T-helper 22 cell (primary cell): ENCODE measurements at places on chromosomes 13 and 19.
A peak's percentile ranks its signal among the peaks of the same experiment; 100 is the strongest.

GRCh38 chr19:51320280-51320657 is 8.8 kb downstream of the IGLON5 start:
- DNase-seq: no peak

- no peak for DNase-seq
These were observed 23.2 kb downstream of the RFX2 start for GRCh38 chr19:6087074-6087571.

- no peak for DNase-seq
These were observed 12.3 kb downstream of the TMEM150B start for GRCh38 chr19:55312621-55313512.

GRCh38 chr13:70714993-70715392 is 606.7 kb upstream of the KLHL1 start:
- no peak for DNase-seq

DNA sequence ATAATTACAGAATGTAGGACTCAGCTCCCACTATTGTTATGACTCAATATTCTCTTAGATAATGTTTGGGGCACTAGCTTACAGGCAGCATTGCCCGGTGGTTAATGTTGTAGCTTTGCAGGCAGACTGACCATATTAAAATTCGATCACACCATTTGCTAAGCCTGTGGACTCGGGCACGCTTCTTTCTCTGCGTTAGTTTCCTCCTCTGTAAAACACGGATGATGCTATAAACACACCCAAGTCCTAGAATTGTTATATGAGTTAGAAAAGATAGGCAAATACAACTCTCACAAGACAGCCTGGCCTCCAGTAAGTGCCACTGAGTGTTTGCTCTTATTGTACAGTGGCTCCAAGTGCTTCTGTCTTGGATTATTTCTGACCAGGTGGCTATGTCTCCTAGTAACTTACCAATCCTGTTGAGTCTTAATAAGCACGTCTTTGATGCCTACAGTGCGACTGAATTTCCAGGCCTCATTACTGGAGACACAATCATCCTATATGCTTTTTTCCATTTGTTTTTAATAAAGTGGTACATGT is 50.0 kb upstream of the ALOX5AP start:
- DNase-seq: no peak

- no peak for DNase-seq
These were observed 317.0 kb downstream of the ENOX1 start for GRCh38 chr13:43469791-43470190.

DNA sequence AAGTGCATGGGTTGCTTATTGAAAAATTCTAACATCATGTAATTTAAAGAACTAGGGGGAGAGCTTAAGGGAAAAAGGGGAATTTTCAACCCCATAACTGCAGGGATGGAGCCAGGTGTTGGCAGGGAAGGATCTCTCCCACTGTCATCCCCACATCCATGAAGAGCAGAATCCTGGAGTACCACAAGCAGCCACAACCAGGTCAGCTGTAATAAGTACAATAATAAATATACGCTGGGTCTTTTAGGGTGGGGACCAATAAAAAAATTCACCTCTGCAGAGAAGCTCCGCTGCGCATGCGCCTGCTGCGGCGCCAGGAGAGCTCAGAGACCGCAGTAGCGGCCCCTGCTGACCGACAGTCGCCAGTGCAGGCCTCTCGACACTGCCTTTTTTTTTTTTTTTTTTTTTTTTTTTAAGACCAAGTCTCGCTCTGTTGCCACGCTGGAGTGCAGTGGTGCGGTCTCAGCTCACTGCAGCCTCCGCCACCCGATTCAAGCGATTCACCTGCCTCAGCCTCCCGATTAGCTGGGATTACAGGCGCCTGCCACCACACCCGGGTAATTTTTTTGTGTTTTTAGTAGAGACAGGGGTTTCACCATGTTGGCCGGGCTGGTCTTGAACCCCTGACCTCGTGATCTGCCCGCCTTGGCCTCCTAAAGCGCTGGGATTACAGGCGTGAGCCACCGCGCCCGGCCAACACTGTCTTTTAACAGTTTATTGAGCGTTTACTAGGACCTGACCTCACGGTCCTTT is 2.5 kb upstream of the EEF2 start:
- DNase-seq: peak; percentile 78

DNA sequence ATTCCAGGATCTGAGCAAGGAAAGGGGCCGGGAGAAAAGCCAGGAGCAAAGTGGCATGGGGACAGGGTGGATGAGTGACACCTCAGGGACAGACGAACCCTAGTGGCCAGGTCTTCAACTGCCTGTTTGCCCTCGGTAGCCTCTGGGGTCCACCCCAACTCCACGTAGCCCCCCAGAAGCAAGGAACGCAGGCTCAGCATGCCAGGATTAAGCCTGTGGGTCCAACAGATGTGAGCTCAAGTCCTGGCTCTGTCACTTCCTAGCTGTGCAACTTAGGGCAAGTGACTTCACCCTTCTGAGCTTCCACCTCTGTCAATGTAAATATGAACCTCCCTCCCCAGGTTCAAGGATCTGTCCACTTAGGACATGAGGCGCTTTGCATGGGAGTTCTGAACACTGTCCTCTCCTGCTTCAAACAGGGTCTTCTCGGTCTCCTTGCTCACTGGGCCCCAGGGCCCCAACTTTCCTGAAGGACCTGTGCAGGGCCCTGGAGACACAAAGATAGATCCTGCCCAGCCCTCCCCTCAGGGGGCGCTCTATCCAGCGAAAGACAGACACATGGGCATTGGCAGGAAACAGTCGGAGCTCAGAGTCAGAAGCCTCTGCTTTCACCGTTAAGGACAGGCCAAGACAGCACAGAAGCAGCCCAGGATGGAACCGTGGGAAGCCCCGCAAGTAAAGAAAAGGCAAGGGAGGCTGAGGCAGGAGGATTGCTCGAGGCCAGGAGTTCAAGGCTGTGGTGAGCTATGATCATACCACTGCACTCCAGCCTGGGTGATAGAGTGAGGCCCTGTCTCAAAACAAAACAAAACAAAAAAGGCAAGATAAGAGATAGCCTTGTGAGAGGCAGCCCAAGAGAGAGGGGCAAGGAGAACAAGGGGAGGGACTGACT is 13.2 kb downstream of the SYDE1 start:
- DNase-seq: no peak

DNA sequence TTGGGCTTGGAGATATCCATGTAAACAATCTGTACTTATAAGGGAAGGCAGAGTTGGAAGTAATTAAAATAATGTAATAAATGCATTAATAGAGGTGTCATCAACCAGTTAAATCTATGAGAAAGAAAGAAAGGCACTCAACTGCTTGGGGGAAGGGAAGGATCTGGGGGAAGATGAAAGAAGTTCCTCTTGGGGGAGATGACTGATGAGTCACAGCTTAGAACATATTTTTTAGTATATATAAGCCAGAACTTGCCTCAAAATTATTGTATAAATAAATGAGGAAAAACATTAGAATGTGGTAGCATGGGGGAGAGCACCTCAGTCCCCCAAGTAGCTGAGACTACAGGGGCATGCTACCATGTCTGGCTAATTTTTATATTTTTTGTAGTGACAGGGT is 205.8 kb downstream of the GGACT start:
- DNase-seq: no peak

GRCh38 chr13:77335543-77335942 is 8.6 kb upstream of the MYCBP2 start:
- no peak for DNase-seq

GRCh38 chr13:100075700-100076587 is 12.9 kb upstream of the PCCA start:
- no peak for DNase-seq
